Osteocyte (in vitro differentiated cells): ENCODE measurements at places on chromosomes 4 and X. TPM values are rescaled to one million over a fixed set of nuclear protein-coding genes. Genes with fewer than 3 reads are reported as not detected.

DNA sequence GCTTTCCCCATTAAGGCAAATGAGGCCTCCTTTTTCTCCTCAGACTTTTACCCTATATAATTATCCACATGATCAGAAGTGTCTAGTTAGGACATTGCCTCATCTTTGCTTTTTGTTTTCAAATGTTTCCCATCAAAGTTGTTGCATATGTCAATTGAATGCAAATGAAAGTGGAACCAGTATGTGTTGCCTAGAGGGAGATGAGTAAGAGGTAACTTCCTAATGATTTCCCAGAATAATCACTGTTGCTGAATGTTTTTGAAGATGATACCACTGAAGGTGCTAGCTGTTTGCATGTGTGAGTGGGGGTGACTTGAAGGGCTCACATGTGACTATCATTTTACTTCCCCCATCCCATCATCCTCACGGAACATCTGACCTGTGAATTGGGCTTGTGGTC is 33.9 kb downstream of the PAK3 start:
- H3K27me3 ChIP-seq: no peaks in the 10 kb centered on the region
- no peaks in the 10 kb centered on the region for H3K4me1 ChIP-seq
- H3K27ac ChIP-seq: no peak overlapping the region
- DNase-seq: no peak

GRCh38 chr4:174865418-174865985 is 36.5 kb upstream of the GLRA3 start:
- peaks cover 4% of the 10 kb centered on the region for H3K27me3 ChIP-seq
- H3K27ac ChIP-seq: no peak overlapping the region
- H3K36me3 ChIP-seq: no peaks in the 10 kb centered on the region

GRCh38 chrX:137052643-137053235 is 18.9 kb upstream of the GPR101 start:
- DNase-seq: no peak
- H3K27ac ChIP-seq: no peak overlapping the region
- no peaks in the 10 kb centered on the region for H3K36me3 ChIP-seq
- peak overlapping the region; percentile 80 for H3K4me3 ChIP-seq
- H3K4me1 ChIP-seq: peaks cover 8% of the 10 kb centered on the region
- H3K27me3 ChIP-seq: peaks cover 45% of the 10 kb centered on the region

DNA sequence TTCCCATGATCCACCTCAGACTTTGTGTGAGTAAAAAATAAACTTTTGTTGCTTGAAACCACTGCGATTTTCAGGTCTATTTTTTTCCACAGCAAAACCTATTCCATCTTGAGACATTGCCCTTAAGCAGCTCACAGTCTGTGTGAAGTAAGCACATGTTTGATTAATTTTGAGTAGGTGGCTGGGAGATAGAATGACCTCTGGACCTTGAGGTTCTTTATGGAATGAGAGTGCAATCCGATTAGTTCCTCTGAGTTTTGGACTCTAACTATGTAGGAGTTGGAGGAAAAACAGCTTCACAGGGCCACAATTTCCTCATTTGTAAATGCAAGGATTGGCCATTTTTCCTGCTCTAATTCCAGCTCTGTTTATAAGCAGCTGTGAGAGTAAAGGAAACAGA is 234.1 kb upstream of the IGFBP7 start:
- peaks cover 20% of the 10 kb centered on the region for H3K27me3 ChIP-seq
- no peaks in the 10 kb centered on the region for H3K36me3 ChIP-seq
- DNase-seq: no peak
- H3K27ac ChIP-seq: no peak overlapping the region

DNA sequence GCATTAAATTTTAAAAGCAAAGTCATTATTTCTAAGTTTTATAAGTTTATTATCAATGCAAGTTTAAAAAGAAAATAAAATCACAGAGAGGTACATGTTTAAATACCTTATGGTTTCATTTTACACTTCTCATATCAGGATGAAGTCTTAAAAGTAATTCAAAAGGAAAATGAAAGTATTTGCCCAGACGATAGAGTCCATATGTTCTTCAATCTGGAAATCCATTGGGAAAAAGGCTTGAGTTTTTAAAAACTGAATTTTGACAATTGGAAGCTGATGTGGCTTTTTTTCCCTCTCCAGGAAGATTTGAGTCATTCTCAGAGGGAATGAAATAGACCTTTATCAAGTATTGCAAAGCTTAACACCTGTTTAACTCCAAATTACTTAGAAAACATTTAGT is 37.1 kb downstream of the MAB21L2 start:
- no peaks in the 10 kb centered on the region for H3K27me3 ChIP-seq
- H3K36me3 ChIP-seq: peaks cover 7% of the 10 kb centered on the region
- H3K4me3 ChIP-seq: peak overlapping the region; percentile 62
- H3K27ac ChIP-seq: peak overlapping the region; percentile 83
- no peak for DNase-seq
- peaks cover 14% of the 10 kb centered on the region for H3K4me1 ChIP-seq

DNA sequence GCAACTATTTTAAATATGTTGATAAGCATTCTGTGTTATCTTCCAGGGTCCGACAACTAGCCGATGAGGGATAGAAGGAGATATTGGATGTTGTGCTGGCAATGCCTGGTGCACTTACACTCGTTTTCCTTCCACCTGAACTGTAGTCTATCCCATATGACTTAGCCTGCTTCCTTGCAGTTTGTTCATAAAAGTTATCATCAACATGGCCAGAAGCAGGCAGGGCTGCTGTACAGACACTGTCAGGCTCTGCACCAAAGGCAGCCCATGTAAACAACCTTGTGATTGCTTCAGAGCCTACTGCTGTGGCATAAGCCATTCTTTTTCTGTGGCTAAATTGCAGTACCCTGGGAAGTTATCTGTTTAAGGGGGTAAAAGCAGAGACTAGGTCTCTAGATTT is 1.6 kb downstream of the MAPK10 start:
- H3K4me1 ChIP-seq: peaks cover 38% of the 10 kb centered on the region
- DNase-seq: no peak
- H3K27ac ChIP-seq: peak overlapping the region; percentile 41
- H3K36me3 ChIP-seq: peaks cover under 1% of the 10 kb centered on the region
- H3K27me3 ChIP-seq: no peaks in the 10 kb centered on the region
- H3K4me3 ChIP-seq: peak overlapping the region; percentile 38

DNA sequence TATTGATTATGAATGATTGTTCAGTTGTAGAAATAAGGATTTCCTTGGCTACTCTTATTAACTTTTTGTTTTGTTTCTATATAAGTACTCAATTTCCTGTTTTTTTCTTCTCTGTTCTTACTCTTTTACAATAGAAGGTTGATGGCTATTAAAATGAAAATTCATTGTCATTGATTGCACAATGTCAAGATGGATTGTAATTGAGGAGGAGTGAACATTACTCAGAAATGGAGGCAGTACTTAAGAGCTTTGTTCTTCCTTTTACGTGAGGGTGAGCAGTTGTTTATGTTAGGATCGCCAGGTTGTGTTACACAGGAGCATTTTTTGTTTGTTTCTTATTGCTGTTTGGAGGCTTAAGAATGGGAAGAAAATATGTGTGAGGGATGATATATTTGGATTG is 2062.4 kb downstream of the ARAP2 start:
- no peaks in the 10 kb centered on the region for H3K27me3 ChIP-seq
- DNase-seq: no peak
- H3K36me3 ChIP-seq: peaks cover 2% of the 10 kb centered on the region
- no peak overlapping the region for H3K27ac ChIP-seq
- no peak overlapping the region for H3K4me3 ChIP-seq

- H3K4me3 ChIP-seq: no peak overlapping the region
- no peaks in the 10 kb centered on the region for H3K4me1 ChIP-seq
- DNase-seq: no peak
- no peaks in the 10 kb centered on the region for H3K36me3 ChIP-seq
- no peak overlapping the region for H3K27ac ChIP-seq
Observed at GRCh38 chrX:17836830-17837229, 24.3 kb downstream of the RAI2 start.

- peaks cover 8% of the 10 kb centered on the region for H3K36me3 ChIP-seq
- H3K4me3 ChIP-seq: no peak overlapping the region
- H3K27me3 ChIP-seq: peaks cover 9% of the 10 kb centered on the region
- H3K27ac ChIP-seq: peak overlapping the region; percentile 13
Observed at GRCh38 chrX:15739886-15740285, 1.8 kb downstream of the CA5B start.

DNA sequence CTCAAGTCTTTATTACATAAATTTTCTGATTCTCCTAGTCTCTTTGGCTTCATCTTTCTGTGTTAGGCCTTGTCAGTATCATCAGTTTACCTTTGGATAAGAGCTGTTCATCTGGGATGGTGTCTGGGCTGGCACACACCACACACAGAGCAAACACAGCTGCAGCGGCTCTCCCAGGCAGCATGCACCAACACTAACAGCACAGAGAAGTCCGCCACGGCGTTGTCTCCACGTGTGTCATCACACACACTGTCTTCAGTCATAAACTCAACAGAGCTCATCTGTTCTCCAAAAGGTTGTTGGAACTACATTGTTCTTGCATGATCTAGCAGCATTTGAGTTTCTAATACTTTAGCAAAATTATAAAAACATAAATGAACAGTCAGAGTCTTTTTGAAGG is 851.9 kb upstream of the FRG1 start:
- no peaks in the 10 kb centered on the region for H3K27me3 ChIP-seq
- peaks cover 10% of the 10 kb centered on the region for H3K4me1 ChIP-seq
- H3K4me3 ChIP-seq: no peak overlapping the region
- DNase-seq: no peak
- no peak overlapping the region for H3K27ac ChIP-seq

DNA sequence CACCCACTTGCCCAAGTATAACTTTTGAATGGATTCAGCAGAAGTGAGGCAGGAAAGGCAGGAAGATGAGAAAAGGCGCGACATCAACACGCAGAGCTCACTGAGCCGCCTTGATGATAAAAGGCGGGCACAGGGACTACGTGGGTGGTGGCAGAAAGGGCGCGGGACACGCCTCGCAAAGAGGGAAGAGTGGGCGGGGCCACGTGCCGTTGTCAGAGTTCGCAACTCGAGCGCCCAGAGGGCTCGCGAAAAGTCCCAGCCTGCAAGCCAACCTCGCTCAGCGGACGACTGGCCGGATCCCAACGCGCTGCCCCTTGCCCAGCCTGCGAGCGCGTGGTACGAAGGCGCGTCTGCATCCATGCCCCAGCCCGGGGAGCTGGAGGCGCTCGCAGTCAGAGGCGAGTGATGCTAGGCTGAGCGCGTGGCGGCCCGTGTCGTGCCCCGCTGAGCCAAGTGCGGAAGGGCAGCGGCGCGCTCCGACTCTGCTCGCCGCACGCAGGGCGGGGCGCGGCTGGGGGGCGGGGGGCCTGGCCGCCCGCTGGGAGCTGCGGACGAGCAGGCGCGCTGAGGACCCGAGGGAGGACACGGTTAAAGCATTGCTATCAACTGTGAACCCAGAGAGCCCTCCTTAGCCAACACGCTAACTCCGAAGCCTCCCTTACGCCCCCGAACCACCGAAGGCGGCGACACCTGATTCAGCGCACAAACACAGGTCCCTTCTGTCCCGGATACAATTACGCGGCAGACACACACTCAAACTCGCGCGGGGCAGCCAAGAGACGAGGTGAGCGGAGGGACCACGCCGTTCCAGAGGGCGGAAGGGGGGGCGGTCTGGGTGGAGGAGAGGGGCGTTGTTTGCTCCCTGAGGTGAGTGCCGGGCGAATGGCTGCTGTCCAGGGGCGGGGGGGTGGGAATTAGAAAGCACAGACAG is at the start of gene UGT8:
Gene UGT8, plus strand, starts transcription at position 617 of the 931 bp plus-strand sequence. CDS start 24,074 bp downstream, outside the sequence.
- H3K27ac ChIP-seq: no peak within 1 kb of the TSS
- H3K27me3 ChIP-seq: peaks cover 59% of the 10 kb centered on the region
- H3K36me3 ChIP-seq: no peaks in the 10 kb centered on the region
- H3K4me1 ChIP-seq: peaks cover 12% of the 10 kb centered on the region
- H3K4me3 ChIP-seq: peak within 1 kb of the TSS; percentile 70
- DNase-seq: no peak

DNA sequence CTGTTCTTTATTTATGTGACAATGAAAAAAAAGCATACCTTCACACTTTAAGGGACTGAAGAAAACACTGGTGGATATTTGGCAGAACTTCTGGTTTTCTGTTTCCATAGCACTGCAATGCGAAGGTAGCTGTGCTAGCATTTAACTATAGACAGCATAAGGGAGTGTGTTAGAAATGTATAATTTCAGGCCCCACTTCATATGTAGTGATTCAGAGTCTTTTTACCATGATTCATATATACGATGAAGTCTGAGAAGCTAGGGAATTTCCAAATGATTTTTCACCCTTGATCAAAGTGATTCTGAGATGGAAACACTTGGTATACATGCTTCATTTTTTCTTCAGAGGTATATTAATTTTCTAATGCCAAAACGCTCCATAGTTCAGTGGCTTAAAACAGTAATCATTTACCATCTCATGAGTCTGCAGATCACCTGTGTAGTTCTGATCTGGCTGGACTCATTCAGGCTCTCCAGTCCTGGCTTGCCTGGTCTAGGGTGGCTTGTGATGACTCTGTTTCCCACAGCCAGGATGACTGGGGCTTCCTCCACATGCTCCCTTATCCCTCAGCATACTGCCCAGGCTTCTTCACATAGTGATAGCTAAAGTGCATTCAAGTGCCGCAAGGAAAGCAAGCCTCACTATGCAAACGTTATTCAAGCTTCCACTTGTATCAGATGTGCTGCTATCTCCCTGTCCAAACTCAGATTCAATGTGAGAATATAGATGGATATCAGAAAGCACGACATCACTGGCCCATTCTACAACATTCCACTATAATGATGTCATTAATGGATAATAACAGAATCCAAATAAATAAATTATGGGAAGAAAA is 790.1 kb downstream of the TECRL start:
- DNase-seq: no peak
- peaks cover 6% of the 10 kb centered on the region for H3K27me3 ChIP-seq
- no peak overlapping the region for H3K27ac ChIP-seq
- H3K4me1 ChIP-seq: no peaks in the 10 kb centered on the region
- H3K4me3 ChIP-seq: no peak overlapping the region

DNA sequence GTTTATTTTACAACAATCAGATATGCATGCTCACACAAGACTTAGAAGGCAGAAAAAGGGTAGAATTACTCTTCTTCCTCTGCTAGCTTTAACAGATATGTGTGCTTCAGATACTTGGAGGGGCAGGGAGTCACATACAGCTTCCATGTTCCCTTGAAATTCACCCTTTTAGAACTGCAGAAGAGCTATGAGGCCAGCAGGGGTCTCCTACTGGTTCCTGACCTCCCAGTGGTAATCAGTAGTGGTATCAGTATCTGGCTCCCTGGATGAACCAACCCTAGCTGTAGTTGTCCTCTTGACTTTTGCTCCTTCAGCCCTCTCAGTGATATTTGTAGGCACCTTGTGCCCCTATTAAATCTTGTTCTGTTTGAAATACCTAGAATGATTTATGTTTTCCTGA is 81.5 kb downstream of the RCHY1 start:
- no peaks in the 10 kb centered on the region for H3K4me1 ChIP-seq
- peaks cover 12% of the 10 kb centered on the region for H3K27me3 ChIP-seq
- DNase-seq: no peak
- no peaks in the 10 kb centered on the region for H3K36me3 ChIP-seq
- no peak overlapping the region for H3K4me3 ChIP-seq
- H3K27ac ChIP-seq: no peak overlapping the region

TCEAL9 gene
- total RNA-seq: 77.0 and 90.1 TPM in 2 replicates

DGAT2L6 gene
- total RNA-seq: not detected in 2 replicates

SMIM10L2A gene
- total RNA-seq: 0.21 and 0.32 TPM in 2 replicates

TKTL2 gene
- not detected in 2 replicates for total RNA-seq

CCDC158 gene
- not detected in 2 replicates for total RNA-seq

GAGE12H gene
- total RNA-seq: not detected in 2 replicates

PPEF2 gene
- not detected in 2 replicates for total RNA-seq

PAGE2 gene
- not detected in 2 replicates for total RNA-seq
